ENCODE measurements at places on chromosomes 3 and 15.

DNA sequence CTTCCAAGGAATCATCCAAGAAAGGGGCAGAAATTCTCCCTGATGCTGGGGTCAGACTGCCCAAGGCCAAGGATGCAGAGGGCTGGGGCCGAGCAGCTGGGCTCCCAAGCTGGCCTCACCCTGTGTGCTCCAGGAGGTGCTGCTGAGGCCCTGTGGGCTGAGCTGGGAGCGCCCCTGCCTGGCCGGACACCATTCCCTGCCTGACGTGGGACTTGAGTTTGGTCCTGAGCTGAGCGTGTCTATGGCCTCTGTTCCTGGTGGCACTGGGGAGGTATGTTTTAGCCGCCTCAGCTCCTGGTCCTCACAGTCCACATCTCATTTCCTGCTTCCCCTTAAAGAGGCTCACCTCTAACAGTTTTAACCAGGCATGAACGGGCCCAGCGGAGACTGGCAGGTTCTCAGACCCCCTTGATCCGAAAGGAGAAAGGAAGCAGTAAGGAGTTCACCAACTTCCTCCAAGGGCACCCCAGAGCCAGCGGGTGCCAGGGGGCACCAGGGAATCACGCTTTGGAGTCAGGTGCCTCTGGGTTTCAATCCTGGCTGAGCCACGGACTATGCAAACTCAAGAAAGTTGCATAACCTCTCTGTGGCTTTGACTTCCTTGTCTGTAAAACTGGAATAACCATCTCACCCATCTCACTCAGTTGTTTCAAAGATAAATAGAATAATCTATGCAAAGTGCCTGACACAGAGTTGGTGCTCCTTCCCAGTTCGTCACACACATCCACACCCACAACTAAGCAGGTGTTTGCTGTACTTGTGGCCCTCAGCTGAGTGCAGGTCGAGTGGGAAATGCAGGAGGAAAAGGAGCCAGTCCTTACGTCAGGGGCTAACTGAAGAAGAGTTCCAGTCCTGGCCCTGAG is 48.6 kb downstream of the SLC12A8 start:
- DNase-seq: peak; percentile 54

- DNase-seq: peak; percentile 39
Observed at GRCh38 chr15:96497951-96498350, 167.5 kb downstream of the NR2F2 start.

GRCh38 chr3:22621205-22621809 is 581.8 kb upstream of the UBE2E2 start:
- DNase-seq: no peak

DNA sequence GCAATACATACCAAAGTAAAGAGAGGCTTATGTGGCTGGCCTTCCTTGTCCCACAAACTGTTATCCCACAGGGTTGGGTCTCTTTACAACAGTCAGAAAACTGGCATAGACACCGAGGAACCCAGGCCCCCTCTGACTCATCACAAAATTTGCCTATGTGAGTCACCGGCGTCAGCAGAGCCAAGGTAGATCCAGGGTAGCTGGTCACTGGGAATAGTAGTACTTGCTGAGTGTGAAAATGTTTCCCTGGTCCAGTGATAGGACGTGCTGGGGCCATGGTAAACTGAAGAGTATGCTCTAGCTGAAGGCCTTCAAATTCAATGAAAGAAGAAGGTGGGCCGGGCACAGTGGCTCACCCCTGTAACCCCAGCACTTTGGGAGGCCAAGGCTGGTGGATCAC is 27.1 kb upstream of the SKIL start:
- peak; percentile 72 for DNase-seq

DNA sequence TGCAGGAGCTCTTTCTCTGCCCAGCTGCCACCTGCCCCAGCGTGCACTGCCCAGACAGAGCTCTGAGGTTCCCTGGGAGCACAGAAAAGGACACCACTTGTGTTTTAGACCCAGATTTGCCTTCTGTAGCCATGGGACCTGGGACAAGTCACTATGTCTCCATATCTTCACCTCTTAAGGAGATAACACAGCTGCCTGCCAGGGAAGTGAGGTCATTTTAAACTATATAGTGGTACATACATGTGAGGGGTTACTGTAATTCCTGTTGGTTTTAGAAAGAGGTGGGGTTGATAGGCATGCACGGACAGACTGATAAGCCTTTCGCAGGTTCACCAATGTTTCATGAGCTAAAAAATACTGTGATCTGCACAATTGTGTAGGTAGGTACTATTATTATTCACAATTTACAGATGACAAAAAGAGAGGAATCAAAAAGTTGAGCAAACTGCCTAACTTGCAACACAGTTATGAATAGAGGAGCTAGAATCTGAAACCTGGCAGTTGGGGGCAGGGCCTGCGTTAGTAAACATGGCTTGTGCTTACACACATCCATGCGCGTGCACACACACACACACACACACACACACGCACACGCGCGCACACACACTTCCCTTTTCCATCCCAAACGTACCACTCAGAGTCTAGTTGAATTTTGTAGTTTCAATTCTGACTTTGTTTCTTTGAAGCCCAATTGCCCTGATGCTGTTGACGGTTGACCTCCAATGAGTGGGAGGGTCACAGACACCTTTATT is 193.6 kb downstream of the FAM43A start:
- no peak for DNase-seq

DNA sequence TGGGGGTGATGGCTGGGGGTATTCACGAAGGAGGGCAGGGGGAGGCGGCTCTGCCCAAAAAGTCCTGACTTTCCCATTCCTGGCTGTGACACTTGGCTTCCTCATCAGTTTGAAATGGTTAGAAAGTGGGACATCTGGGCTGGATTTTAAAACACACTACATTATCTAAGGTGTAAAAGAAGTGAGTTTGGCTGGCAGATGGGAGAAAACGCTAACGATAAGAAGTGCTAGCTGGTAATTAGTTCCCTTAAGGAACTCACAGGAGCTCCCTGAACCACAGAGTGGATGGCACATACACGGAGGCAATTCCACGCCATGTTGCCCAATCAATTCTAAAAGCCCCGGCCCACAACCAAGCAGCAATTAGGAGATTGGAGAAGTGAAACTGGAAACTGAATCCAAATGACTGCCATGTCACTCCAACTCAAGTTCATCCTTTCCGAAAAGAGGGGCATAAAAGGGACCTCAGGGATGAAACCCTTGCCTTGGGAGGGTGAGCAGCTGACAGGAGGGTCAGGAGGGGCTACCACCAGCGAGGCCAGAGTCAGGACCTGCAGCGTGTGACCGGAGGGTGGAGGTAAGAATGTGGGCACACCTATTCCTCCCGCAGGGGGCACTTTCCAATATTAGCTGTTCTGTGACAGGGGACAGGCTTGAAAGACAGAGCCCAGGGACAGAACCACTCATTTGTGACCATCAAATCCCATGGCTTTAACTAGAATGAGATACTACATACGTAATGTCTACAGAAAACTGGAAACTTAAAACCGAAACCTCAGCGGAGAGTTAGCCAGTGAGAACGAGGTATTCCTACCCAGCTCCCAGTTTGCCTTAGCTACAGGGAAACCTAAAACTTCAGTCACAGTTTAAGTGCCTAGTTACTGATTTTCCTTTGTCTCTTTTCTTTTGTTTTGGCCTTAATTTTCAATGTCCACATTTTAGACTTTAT is 95.3 kb upstream of the OXTR start:
- no peak for DNase-seq

DNA sequence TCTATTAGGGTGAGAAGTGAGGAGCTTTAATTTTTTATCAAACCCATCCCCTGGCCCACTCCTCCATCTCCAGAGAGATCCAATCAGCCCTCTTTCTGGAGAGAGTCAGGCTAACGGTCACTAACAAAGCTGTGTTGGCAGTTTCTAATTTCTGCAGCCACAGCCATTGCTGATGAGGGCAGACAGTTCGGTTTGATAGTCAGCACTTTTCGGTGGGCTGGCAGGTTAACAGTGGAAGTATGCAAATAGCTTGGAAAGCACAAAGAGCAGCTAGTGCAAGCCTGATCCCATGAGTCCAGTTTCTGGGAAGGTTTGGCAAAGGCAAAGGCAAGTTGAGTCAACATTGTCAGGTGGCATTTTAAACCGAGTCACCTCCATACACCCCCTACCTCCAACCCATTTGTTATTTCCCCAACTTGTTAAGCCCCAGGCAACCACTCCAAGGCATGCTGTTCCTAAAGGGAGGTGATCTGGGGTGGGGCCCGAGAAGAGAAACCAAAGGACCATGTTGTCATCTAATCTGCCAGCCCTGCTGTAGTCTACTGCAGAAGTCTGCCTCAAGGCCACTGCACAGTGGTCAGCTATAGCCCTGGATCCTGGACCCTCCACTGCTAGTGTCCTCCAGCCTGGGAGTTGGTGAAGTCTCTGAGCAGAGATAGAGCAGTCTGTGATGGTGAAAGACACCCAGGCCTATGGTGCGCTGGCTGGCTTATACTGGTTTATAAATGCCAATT is 1.7 kb downstream of the CCR1 start:
- no peak for DNase-seq

DNA sequence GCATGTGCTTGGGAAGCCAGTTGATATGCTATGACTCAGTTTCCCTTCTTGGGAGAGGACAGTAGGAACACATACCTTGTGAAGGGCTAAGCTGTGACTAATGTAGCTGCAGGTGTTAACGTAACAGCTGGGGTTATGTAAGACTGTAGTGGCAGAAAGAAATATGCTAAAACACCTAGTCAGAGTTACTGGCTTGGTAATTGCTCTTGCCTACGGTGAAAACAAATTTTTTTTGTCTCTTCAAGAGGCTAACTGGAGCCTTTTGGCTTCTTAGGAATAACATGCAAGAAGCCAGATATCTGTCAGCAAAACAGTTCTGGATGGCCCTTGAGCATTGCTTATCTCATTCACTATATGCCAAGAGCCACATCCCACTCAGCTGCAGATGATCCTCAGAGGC is 1.4 kb downstream of the MAPKBP1 start:
- no peak for DNase-seq

DNA sequence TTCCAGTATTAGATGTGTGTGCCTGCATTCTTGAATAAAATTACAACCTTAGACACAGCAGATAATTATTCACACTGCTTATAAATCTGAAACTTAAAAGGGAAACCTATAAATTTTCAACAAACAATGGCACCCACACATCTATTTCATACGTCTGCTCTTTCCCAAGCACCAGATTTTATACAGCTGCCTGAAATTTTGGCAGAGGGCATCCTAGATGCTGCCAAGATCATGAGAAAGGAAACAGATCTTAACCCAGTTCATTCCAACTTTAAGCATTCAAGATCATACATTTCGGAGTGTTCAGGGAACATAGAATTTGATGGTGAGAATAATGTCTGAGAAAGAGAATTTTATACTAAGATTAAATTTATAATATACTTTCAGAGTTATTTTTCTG is 53.1 kb downstream of the CLDN1 start:
- DNase-seq: no peak

GRCh38 chr15:50907601-50908208 is 778 bp upstream of the AP4E1 start:
- peak; percentile 23 for DNase-seq

GRCh38 chr3:171206283-171206682 is 179.8 kb upstream of the SLC2A2 start:
- peak; percentile 75 for DNase-seq

- DNase-seq: no peak
Observed at GRCh38 chr3:154818676-154819255, 261.4 kb upstream of the MME start.

- no peak for DNase-seq
Observed at GRCh38 chr3:48320996-48321395, 12.5 kb downstream of the SPINK8 start.

DNA sequence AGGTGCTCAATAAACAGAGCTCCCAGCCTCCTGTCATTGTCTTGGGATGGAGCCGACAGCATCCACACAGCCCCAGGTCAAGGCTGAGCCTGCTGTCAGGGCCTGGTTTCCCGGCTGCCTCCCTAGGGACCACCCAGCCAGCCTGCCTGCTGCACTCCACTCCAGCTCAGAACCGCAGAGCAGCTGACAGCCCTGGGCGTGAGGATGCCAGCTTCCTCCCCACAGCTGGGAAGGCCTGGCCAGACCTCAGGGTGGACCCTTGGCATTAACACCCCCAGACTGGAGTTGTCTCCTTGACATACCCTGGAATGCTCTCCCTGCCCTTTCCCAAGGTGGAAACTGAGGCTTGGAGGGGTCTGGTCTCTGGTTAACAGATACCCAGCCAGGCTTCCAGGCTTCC is 112.0 kb downstream of the WNT7A start:
- no peak for DNase-seq

DNA sequence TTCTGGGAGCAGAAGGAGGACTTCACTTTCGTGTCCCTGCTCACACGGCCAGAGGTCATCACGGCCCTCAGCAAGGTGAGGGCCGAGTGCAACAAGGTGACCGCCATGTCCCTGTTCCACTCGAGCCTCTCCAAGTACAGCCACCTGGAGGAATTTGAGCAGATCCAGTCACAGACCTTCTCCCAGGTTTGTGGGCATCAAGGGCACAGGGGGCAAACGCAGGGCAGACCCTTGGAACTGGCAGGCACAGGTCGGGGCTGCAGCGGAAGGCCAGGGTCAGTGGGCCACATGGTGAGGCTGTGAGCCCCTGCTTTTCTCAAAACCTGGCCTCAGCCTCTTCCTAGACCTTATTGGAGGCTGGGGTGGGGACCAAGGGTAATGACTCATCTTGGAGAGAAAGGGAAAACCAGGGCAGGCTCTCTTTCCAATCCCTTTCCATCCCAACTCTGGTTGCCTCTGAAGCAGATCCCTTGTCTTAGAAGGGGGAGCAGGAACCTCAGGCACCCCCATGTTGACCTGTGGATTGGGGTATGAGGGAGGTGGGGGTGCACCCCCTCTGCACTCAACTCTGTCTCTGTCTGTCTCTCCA is 29.5 kb downstream of the DNAH1 start:
- DNase-seq: no peak

GRCh38 chr15:93428150-93428549 is 339.1 kb upstream of the RGMA start:
- DNase-seq: peak; percentile 9

DNA sequence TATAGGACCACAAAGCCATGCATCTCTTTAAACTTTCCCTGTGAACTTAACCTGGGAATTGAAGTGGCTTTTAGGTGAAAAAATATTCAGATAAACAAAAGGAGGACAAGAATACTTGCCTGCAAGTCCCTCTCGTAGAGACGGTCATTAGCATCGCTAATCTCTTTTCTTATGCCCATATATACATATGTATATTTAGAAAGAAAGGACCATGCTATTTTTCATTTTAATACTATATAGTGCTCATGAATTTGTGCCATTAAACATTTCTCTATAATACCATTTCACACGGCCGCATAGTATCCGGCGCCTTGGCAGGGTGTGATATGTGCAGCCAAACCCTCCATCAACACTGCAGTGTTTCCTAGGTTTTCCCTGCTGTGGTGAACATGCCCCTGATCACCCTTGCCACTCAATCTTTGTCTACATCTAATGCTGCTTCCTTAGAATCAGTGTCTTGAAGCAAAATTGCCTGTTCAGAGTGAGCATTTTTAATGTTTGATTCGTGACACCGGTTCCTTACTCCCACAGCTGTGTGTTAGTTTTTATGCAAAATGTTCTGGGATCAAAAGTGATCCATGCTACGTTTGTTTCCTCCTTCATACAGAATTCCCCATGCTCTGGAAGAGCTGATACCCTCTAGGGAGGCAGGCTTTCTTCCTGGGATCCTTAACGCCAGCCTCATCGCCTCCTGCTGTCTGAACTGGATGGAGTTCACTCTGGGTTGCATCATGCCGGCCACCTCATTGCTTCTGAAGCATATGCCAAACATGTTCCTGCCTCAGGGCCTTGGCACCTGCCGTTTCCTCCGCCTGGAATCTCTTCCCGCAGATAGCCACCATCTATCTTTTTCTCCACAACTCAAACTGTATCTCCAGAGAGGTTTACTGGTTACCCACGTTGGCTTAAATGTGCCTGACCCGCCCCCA is 118.1 kb downstream of the FBLN2 start:
- no peak for DNase-seq

GRCh38 chr3:43362961-43363360 is 76.6 kb downstream of the SNRK start:
- DNase-seq: no peak
